ENCODE measurements at places on chromosomes 2 and 18.

- DNase-seq, result no peak
Measured at GRCh38 chr2:105972246-105972645, 221.9 kb downstream of the UXS1 start.

GRCh38 chr2:62817995-62818713 is 112.6 kb downstream of the EHBP1 start:
- no peak for DNase-seq

DNA sequence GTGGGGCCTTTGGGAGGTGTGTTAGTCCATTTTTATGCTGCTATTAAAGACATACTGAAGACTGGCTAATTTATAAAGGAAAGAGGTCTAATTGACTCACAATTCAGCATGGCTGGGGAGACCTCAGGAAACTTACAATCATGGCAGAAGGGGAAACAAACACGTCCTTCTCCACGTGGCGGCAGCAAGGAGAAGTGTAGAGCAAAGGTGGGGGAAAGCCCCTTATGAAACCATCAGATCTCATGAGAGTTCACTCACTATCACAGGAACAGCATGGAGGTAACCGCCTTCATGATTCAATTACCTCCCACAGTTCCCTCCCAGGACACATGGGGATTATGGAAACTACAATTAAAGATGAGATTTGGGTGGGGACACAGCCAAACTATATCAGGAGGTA is 187.1 kb upstream of the OSR1 start:
- no peak for DNase-seq

DNA sequence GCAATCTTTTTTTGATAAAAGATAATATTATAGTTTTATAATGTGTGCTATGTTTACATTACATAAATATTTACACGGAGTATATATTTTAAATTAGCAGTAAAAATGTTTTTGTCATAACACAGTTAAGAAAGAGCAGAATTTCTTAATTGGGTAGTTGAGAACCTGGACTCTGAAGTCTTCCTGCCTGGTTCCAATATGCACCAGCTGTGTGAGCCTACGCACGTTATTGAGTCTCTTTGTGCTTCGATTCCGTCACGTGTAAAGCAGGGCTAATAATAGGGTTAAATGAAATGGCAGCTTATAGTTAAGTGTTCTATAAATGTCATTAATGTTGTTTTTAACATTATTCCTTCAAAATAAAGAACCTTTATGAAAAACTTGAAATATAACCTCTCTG is 1.2 kb upstream of the CCDC88A start:
- no peak for DNase-seq

Data from activated CD4-positive, alpha-beta T cell treated with anti-CD3 and anti-CD28 coated beads, Interleukin-2, amount 10 ng/mL, durations not matched to agents 7 days and 5 days (primary cell).